ENCODE measurements at places on chromosomes 3 and 15. TPM values are rescaled to one million over a fixed set of nuclear protein-coding genes. Genes with fewer than 3 reads are reported as not detected.

GRCh38 chr3:94176988-94177745 lies 114.3 kb downstream of the NSUN3 start:
- DNase-seq = no peak

GRCh38 chr3:81829937-81830336 lies 68.5 kb upstream of the GBE1 start:
- no peak for DNase-seq

The MFGE8 gene
- polyA plus RNA-seq = 22.1 TPM

- no peak for DNase-seq
Observed at GRCh38 chr15:100801256-100801900, 78.3 kb upstream of the ALDH1A3 start.
